T-helper 2 cell treated with Interferon-gamma antibody and Interleukin-4, amounts not matched to agents 5 μg/mL and 100 μg/mL, for 36 hours (primary cell): ENCODE measurements at places on chromosomes 3 and 15.

DNA sequence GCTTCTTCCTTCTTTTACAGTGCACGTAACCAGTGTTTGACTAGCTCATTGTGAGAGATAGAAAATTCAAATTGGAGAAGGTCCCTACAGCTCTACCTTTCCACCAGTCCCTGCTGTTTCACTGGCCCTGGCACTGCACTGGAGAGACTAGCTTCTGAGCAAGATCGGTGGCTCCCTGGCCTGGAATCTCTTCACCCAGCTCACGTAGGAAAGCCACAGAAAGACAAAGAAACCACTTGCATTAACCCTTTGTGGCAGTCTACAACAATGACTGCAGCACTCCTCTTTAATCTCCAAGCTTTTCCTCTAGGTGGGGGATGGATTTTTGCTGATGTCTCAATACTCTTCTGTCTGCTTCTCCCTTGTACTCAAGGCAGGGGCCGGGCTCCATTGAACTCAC lies 155.9 kb downstream of the PEX5L start:
- no peak for DNase-seq

DNA sequence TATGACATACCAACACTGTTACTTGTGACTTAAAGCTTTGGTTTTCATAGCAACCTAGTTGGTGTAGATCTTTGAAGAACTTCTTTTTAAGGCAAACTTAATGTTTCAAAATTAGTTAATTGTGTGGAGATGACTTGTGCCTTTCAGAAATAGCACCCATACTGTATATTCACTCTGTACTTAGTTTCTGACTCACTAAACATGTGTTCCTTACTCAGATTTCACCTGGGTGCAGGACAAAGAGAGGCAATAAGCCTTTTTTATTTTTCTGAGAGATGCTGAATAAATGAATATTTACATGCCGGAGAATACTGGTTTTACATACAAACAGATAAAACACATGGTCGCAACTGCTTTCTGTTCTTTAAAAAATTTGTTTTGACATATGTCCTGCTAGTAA lies 44.8 kb downstream of the SLC25A26 start:
- no peak for DNase-seq

GRCh38 chr3:106629215-106629832 lies 747.9 kb upstream of the CCDC54 start:
- no peak for DNase-seq

GRCh38 chr15:34616613-34617012 lies 33.2 kb upstream of the GOLGA8B start:
- no peak for DNase-seq

GRCh38 chr3:193837347-193837827 lies 244.4 kb downstream of the OPA1 start:
- no peak for DNase-seq

DNA sequence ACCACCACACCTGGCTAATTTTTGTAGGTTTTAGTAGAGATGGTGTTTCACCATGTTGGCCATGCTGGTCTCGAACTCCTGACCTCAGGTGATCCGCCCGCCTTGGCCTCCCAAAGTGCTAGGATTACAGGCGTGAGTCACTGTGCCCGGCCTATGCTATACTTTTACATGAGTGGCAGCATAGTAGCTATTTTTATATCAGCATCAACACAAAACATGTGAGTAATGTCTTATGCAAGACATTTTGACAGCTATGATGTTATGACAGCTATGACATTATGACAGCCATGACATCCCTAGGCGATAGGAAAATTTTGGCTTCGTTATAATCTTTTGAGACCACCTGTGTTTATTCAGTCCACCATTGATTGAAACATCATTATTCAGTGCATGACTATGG lies 4.1 kb upstream of the NAALADL2 start:
- DNase-seq, result no peak

DNA sequence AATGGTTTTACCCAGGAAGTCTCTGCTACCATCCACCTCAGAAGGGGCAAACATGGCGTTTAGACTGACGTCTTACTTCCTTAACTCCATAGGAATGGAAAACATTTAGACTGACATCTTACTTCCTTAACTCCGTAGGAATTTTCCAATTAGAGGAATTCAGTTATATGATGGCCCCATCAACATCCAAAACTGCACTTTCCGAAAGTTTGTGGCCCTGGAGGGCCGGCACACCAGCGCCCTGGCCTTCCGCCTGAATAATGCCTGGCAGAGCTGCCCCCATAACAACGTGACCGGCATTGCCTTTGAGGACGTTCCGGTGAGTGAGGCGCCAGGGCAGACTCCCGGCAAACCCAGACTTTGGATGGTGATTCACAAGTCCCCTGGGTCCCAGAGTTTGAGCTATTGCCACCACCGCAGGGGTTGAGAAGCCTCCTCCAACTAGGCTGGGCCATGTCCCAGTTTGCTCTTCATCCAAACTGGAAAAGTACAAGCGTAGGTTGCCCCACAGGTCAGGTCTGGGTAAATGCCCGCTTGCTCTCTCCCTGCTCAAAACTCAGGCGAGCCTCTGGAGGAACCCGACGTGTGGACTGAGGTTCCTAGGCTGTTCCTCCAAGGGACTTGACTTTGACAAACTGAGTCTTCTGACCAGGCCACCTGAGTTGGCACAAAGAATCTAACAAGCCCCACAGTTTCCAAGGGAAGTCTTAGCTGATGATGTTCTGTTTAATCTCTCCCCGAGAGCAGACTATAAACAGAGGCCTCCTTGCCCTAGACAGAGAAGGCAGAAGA lies 57.7 kb downstream of the MESD start:
- DNase-seq, result no peak

DNA sequence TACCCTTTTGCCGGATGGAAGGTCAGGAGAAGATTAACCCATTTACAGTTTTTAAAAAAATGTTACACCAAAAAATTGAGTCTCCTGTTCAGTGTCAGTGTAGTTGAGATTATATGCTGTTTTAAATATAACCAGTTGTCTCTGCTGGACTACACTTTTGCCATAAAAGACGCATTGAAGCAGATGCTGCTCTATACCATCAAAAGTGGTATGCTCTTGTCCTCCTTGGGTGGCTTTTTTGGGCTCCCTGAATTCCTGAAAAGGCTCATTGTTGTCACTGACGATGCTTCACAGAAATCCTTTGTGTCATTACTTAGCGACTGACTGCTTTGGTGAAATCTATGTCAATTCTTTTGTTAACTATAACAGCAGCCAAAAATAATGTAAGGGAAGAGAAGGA lies 133.9 kb upstream of the SKOR1 start:
- DNase-seq, result no peak

DNA sequence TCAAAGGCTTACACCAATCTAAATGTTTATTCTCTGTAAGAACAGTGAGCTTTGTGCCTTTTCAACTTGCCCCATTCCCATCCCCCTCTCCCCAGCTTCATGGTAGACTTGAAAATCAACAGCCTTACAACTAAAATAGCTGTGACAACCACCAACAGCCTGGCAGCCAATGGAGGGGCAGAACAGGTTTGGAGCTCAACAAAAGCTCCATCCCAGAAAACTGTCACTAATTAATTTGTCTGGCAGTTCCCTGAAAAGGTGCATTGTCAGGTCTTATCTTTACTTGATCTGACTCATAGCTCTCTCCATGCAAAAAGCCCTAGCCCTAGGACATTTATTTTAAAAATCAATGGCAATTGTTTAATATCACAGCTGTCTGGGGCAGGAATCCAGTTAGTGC lies 22.6 kb downstream of the MTHFS start:
- DNase-seq, result no peak

DNA sequence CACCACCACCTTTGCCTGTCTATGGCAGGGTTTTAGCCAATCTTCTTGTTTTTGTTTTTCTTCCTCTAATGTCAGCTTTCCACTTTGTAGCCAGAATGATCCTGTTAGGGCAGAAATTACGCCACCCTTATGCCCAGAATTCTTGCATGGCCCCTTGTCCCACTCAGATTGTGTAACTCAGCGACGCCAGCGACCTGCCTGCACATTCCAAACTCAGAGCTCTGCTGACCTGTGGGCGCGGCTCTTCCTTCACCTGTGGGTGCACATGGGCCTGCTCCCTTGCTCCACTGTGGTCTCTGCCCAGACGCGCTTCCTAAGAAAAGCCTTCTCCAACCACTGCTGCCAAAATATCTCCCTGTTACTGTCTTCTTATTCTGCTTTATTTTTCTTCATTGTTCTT lies 45.0 kb downstream of the MED12L start:
- DNase-seq, result no peak

DNA sequence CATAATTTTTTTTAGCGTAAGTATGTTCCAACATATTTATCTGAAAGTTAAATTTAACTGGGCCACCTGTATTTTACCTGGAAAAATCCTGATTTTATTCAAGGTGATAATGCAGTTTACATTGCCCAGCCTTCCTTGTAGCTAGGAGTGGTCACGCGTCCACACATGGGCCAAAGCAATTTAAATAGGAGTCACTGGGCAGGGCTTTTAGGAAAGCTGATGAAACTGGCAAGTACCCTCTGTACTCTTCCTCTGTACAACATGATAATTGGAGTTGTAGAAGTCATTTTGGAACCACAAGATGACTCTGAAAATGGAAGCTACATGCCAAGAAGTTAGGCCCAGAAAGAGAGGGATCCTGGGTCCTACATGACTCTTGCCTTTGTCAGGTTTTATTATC lies 9.5 kb downstream of the BTD start:
- DNase-seq, result no peak

DNA sequence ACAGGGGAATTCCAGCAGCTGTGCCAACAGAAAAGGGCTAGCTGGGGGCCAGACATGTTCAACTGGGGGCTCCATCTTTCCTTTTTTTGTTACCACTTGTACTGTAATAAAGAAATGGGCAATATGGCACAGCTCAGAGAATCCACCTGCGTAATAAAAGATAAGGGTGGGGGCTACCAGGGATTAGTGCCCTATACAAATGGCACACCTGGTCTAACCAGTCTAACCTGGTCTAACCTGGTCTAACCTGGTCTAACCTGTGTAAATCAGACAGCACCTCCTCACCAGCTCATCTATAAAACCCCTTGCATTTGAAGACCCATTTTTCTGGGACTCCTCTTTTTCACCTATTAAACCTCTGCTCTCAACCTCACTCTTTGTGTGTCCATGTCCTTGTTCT lies 26.2 kb upstream of the CLDN16 start:
- DNase-seq, result no peak

- no peak for DNase-seq
Observed at GRCh38 chr15:48087844-48088243, 32.9 kb upstream of the SLC24A5 start.

- no peak for DNase-seq
Observed at GRCh38 chr3:64408770-64409169, 183.5 kb upstream of the PRICKLE2 start.

GRCh38 chr3:139258276-139258675 lies 85.5 kb upstream of the MRPS22 start:
- DNase-seq, result no peak

- DNase-seq, result no peak
Observed at GRCh38 chr15:58511599-58511987, 79.8 kb downstream of the LIPC start.

GRCh38 chr3:58692484-58692883 lies 25.9 kb upstream of the FAM3D start:
- DNase-seq, result no peak

- no peak for DNase-seq
Observed at GRCh38 chr3:12425850-12426579, 58.3 kb upstream of the TSEN2 start.
